ENCODE measurements at places on chromosomes 3 and 15. TPM values are rescaled to one million over a fixed set of nuclear protein-coding genes. Genes with fewer than 3 reads are reported as not detected.

- no peak for DNase-seq
Observed at GRCh38 chr3:161413127-161413854, 42.0 kb upstream of the SPTSSB start.

DNA sequence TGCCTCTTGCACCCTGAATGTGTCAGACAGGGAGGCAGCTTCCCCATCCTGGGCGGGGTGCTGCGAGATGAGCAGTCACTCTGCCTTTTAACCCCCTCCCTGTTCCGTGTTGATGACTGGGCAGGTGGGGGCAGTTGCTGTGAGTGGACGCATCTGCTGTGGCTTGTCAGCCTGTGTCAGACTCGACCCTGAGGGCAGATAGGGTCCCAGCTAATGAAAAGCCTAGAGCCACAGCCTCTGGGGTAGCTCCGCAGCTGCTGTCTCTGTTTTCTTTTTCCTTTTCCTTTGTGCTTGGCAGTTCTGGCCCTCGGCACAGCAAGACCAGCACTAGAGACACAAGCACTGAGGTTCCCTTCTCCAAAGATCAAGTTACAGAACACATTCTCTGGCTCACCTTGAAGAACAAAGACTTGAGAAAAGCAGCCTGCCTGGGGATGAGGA lies 43.0 kb upstream of the GLCE start:
- no peak for DNase-seq

DNA sequence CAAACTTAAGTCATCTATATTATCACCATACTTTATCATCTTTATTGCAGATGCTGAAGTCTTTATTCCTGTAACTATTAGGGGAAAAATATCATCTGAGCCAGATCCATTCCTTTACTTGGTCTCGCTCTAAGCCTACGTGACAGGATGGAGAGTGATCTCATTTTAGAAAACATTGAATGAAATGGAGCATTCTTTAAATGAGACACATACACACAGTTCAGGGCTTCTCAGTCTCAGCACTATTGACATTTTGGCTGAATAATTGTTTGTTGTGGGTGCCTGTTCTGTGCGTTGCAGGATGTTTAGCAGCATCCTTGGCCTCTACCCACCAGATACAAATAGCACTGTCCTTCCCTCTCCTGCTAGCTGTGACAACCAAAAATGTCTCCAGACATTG lies 36.2 kb upstream of the PROK2 start:
- no peak for DNase-seq

DNA sequence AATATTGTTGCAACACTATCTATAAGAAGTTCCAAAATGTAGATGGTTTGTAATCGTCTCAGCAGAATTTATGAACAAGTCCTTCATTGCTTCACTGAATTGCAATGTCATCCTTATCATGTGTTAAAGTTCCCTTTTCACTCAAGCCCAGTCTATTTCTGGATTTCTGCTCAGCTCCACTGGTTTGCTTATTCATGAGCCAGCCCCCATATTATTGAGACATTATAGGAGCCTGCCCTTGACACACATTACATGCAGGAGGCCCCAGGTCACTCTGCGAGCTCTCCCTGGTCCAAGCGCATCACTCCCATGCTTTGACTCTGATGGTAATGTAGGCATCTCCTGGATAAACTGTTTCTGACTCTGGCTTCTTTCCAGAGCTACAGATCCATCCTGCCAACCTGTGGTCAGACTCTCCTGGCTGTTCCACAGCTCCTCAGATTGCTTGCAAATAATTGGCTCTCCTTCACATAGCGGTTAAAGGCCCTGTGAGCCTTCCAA lies 56.9 kb downstream of the ABTB1 start:
- no peak for DNase-seq

- DNase-seq = no peak
Observed at GRCh38 chr3:66404197-66404596, 96.6 kb downstream of the LRIG1 start.

Gene GOLGA6L26
- not detected for total RNA-seq

Gene RASGRP1
- total RNA-seq = 143 TPM

DNA sequence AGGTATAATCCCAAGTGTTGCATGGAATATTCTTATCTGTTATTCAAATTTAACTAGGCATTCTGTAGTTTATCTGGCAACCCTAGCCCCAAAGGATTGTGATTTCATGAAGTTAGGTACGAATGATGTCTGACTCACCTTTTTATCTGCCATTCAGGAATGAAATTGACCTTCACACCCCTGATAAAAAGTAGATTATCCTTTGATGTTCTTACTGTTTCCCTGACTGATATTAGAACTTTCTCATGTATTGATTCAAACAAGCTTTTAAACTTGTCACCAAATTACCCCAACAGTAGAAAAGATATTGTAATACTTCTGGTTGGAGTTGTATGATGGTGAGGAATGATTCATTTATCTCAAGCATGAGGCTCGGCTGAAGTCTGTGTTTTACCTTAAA lies 43.6 kb upstream of the CADPS start:
- DNase-seq = no peak

Gene FHIT
- total RNA-seq = 6.5 TPM

DNA sequence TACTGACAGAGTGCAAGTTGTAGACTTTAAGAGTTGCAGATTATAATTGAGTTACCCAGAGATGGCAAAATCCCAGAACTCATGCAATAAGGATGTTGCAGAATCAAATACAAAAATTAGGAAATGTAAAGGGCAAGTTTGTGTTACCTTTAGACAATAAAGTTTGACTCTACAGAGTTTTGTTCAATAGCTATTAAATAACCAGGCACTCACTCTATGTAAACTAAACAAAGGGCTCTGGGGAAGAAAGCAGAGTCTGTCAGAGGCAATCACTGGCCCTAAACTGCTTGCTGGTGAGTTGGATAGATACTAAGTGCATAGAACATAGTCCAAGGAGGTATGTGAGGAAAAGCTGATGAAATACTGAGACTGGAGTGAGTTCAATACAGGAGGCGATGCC lies 40.0 kb upstream of the PLCL2 start:
- DNase-seq = no peak

GRCh38 chr3:64143409-64144130 lies 81.7 kb downstream of the PRICKLE2 start:
- no peak for DNase-seq

- DNase-seq = peak; percentile 16
Observed at GRCh38 chr15:29678504-29679034, 143.7 kb downstream of the TJP1 start.

DNA sequence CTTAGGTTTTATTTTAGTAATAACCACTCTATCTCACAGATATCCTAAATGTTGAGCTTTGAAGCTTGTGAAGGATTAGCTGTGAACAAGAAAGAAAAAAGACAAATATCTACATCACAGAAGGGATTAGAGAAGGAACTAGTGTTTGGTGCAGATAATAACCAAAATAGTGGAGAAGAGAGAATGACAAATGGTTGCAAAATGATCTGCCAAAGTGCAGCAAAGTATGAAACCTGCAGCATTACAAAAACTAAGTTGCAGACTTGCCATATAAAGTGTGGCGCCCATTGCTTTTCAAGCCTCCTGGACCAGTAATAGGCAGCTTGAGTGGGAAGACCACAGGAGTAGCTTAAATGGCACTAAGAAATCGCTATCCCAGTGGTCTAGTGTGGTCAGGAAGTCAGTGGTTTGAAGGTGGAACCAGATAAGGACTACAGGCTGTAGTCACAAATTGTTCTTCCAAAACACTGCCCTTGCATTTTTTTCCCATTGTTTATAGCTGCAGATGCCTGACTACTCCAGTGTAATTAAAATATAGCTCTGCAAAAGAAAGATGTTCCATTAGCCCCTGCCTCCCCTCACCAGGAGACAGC lies 20.7 kb downstream of the TPM1 start:
- no peak for DNase-seq

Gene CHRNA5
- total RNA-seq = 2.3 TPM

DNA sequence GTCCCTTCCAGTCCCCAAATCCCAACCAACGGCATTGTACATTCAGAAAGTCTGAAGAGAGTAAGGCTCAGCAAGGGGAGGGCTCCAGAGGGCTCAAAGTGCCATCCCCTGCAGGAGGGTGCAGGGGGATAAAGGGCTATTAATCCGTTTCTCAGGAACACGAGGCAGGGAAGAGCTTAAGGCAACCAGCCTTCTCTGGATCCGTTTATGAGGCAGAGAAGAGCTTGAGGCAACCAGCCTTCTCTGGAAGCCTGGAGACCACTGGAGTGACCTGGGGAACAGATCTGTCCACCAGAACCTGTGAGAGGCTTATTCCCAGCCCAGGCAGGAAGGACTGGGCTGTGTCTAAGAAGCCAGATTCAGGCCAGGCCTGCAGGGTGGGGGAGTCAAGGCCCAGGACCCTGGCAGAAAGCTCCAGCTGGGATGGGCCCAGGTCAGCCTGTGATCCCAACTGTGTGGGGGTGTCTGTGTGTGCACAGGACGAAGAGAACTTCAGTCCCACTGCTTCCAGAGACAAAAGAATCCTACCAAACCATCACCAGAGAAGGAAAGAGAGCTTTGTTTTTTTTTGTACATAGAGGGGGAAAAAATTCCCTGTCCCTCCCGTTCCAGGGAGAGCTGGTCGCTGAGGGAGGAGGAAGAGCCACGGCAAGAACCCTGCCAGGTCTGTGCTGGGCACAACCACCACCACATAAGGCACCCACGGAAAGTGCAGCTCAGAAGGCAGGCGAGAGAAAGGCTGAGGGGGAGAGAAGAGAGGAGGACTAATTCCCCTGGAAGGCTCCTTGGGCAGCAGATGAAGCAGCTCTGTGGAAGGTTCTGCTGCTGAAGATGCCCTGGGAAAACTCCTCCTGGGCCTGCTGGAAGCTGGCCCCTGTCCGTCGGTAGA lies 1.6 kb upstream of the ULK3 start:
- DNase-seq = no peak

DNA sequence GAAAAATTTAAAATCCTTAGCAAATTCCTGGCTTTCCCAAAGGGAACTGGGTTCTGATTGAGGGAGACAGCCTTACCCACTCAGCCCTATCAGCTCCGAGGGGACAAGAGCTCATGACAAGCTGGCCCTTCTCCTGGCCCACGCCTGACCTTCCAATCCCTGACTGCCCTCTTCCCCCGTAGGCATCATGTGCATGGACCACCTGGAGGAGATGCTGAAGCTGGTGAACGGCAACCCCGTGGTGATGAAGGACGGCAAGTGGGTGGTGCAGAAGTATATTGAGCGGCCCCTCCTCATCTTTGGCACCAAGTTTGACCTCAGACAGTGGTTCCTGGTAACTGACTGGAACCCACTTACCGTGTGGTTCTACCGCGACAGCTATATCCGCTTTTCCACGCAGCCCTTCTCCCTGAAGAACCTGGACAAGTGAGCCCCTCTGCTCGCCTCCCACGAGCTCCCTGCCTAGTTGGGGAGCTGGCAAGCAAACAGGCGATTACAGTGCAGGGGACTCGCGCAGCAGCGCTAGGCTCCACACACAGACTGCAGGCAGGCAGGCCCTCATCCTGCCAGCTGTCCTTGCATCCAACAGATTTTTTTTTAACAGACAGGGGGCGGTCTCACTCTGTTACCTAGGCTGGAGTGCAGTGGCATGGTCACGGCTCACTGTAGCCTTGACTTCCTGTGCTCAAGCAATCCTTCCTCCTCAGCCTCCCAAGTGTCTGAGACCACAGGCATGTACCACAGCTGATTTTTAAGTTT lies 16.8 kb downstream of the RPUSD3 start:
- peak; percentile 51 for DNase-seq

DNA sequence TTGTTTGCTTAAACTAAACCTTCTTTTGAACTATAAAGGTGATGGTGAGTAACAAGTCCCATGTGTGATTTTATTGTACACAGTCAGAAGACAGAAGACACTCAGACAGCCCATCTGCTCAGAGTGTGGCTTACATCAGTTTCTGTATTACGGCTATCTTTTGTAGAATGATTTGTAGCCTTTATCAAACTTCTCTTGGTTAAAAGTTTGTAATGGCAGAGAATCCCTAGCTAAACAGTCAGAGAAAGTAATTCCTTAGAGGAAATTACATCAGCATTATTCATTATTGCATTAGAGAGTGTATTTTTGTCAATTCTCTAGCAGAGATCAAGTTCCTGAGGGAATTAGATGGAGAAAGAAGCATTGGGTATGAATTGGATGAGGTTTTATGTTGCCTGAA lies 500.8 kb downstream of the CNTN4 start:
- DNase-seq = no peak

Gene RSRC1
- total RNA-seq = 45.1 TPM

GRCh38 chr3:197561926-197562325 lies 6.2 kb upstream of the BDH1 start:
- DNase-seq = no peak

Gene PAQR9
- not detected for total RNA-seq

Gene IL16
- total RNA-seq = 144 TPM

GRCh38 chr3:37953226-37953625 lies 37.4 kb upstream of the VILL start:
- no peak for DNase-seq

GRCh38 chr3:139218046-139218445 lies 125.8 kb upstream of the MRPS22 start:
- no peak for DNase-seq

DNA sequence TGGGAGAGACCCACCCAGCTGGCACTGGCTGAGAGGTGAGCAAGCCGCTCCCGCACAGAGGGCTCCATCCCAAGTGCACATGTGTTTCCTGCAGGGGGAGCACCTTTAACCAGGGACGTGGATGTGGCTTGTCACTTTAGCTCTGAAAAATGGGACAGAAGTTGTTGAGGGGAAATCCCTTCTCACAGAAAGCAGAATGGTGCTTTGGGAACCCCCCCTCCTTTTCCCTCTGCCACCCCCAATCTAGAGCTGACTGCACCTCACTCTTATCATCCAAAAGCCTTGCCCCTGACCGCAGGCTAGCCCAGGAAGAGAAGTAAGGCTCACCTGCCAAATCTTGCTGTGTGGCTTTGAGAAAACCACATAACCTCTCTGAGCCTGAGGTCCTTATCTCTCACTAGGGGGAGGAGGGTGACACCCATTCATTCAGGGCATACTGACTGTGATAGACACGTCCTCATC lies 77.9 kb downstream of the RPN1 start:
- DNase-seq = peak; percentile 56

Gene LTF
- not detected for total RNA-seq

DNA sequence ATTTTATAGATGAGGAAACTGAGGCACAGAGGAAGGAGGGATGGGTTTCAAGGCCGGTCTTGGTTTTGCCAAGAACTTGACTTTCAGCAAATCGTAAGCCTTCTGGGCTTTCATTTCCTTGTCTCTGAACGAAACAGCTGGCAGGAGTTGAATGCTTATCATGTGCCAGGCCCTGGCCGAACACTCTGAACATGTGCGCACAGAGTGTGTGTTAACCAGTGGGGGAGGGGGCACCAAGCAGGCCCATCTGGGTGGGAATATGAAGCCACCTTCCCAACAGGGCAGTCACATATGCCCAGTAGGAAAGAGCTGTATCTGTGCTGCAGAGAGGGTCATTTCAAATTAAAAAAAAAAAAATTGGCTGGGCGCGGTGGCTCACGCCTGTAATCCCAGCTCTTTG lies 29.3 kb downstream of the ZNF710 start:
- DNase-seq = no peak
